Stimulated activated CD8-positive, alpha-beta memory T cell treated with anti-CD3 and anti-CD28 coated beads, Interleukin-2, amount 100 ng/mL, for 1 hour (primary cell): ENCODE measurements at places on chromosomes 6 and 20.

GRCh38 chr6:127515234-127515793, 3.8 kb downstream of the MTCL3 start:
- no peak for DNase-seq

DNA sequence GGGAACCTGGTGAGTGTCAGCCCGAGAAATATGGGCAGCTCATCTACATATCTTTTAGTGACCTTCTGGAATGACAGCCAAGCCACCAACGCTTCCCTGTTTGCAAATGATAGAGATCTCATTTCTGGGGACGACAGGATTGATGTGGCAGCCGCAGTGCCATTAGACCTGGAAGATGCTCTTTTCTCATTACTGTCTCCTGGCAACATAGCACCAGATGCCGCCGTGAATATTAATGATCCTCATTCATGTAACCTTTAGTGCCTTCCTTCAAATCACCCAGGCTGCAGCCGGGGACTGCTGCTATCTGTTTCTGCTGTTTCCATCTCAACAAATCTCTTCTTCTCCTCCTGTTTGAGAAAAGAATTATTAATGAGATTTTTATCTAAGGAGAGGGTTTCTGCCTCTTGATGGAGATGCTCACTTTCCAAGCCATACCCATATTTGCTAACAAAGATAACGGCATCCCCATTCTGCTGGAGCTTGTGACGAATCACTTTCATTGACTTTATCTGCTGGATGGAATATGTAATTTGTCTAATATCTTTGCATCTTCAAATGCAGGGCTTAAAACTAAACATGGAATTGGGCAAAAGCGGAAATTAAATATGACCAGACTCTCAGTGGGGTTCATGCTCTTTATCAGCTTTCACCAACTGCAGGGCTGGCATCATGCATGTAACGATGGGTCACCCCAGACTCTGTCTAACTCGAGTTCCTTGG, 74.8 kb upstream of the KIF16B start:
- no peak for DNase-seq

DNA sequence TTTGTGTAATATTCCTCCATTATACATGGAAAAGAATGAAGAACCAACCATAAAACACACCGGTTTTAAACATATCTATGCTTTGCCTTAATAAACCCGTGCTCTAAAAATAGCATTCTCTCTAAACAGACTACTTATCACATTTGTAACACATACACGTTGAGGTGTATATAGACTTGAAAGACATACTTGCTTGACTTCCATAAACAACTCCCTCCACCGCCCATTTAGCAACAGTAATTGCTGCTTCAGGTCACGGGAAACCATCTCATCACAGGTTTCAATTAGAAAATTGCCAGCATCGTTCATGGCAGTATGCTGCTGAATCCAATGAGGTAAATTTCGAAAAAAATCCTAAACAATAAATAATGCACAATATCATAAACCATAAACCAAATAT, 174.0 kb downstream of the SYNE1 start:
- DNase-seq, result no peak

- DNase-seq, result no peak
Measured at GRCh38 chr20:39961637-39962244, 727.3 kb downstream of the MAFB start.

DNA sequence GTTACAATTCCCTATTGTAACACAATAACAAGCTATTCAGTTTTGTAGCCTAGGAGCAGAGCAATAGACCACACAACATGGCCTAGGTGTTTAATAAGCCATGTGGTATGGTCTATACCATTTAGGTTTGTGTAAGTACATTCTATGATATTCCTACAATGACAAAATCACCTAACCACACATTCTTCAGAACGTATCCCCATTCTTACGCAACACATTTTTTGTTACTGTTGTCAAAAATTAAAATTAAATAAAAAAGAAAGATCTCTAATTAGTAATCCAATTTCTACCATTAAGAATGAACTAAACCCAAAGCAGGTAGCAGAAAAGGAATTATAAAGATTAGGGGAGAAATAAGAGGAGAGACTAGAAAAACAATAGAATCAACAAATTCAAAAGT, 44.0 kb downstream of the RANBP9 start:
- no peak for DNase-seq

DNA sequence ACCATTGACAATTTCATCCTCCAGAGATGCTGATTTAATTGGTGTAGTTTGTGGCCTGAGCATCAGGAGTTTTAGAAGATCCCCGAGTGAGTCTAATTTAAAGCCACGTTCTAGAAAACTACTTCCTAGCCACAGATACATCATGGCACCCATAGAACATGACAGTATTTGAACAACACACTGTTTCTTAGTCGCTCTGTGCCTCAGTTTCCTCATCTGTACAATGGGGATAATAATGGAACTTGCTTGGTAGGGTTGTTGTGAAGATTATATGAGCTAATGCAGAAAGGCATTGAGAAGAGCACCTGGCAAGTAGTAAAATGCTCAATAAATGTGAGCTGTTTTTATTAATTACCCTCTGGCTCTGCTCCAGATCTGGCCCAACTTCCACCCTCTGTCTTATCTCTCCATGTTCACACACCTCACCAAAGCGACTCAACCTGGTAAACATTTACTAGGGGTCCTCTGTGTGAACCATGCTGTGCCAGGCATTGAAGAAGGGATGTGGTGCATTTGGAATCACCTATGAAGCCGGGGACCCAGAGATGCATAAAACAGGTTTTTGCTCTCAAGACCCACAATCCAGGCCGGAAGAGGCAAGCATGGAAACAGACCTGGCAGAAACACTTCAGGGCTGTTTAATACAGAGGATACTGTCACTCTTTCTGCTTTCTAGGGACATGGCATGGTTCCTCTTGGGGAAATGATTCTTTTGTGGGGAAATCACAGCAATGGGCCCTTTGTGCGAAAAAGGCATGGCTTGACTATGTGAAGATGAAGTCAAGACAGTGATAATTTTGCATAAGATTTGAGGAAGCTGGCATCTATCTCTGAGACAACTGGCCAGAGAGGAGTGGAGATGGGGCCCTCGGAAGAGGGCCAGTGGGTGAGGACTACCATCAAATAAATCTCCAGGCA, 16.2 kb upstream of the MRPS18A start:
- no peak for DNase-seq

- no peak for DNase-seq
Measured at GRCh38 chr20:5046656-5047339, 45.5 kb upstream of the SLC23A2 start.

GRCh38 chr6:163733061-163733460, 318.5 kb downstream of the QKI start:
- no peak for DNase-seq

GRCh38 chr20:17314264-17314663, 87.4 kb downstream of the PCSK2 start:
- no peak for DNase-seq

DNA sequence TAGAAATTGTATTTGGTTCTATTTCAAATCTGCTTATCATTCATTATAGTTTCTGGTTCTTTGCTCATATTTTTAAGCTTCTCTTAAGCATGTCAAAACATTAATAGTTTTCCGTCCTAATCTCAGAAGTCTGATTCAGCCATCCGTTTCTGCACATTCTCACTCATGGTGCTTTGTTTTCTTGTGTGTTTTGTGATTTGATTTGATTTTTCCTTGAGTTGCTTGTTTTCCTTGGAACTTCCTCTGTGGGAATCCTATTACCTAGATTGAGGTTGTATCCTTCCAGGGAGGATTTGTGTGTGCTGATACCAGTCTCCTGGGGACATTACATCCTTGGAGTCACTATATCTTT, 7.9 kb downstream of the SNX9 start:
- DNase-seq, result no peak

GRCh38 chr6:44603044-44603686, 215.7 kb downstream of the CDC5L start:
- DNase-seq, result no peak

DNA sequence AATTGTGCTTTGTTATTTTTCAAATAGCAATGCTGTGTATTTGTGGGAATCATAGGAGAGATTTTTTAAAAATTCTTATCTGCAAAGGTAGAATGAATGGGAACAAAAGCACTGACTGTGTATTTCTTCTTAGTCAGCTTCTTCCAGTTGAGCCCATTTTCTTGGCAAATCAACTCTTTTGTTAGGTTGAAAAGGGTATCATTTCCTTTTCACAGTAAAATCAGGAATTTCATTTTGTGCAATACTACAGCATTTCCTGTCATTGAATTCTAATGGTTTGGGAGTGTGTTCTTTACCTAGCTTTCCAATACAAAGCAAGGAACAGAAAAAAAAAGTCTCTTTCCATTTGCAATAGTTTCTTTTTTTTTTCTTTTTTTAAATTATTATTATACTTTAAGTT, 19.0 kb upstream of the EXOC2 start:
- no peak for DNase-seq

GRCh38 chr6:124459268-124459667, 503.0 kb upstream of the RNF217 start:
- DNase-seq, result no peak
